ENCODE measurements at places on chromosomes 16 and 17. TPM values are rescaled to one million over a fixed set of nuclear protein-coding genes. Genes with fewer than 3 reads are reported as not detected.

- peaks cover 7% of the 10 kb centered on the region for H3K4me1 ChIP-seq
- no peak for DNase-seq
- no peaks in the 10 kb centered on the region for H3K36me3 ChIP-seq
- H3K27ac ChIP-seq: peak overlapping the region; percentile 100
- peak overlapping the region; percentile 97 for H3K4me3 ChIP-seq
Measured at GRCh38 chr17:58005031-58005727, 1.9 kb downstream of the SRSF1 start.

- H3K27ac ChIP-seq: peak overlapping the region; percentile 99
- peak overlapping the region; percentile 56 for H3K4me3 ChIP-seq
- no peaks in the 10 kb centered on the region for H3K4me1 ChIP-seq
- no peaks in the 10 kb centered on the region for H3K27me3 ChIP-seq
Measured at GRCh38 chr16:30895627-30896260, 670 bp upstream of the CTF1 start.

GRCh38 chr16:84610376-84610775 is 7.5 kb downstream of the COTL1 start:
- DNase-seq: no peak
- H3K4me3 ChIP-seq: no peak overlapping the region
- H3K27me3 ChIP-seq: no peaks in the 10 kb centered on the region
- H3K36me3 ChIP-seq: no peaks in the 10 kb centered on the region
- H3K4me1 ChIP-seq: no peaks in the 10 kb centered on the region

SLC13A2 gene
- 0.66 TPM for total RNA-seq

TSNAXIP1 gene
- 1.1 TPM for total RNA-seq

SCIMP gene
- 1.3 TPM for total RNA-seq

- no peak overlapping the region for H3K27ac ChIP-seq
- H3K36me3 ChIP-seq: no peaks in the 10 kb centered on the region
- DNase-seq: no peak
- peaks cover 13% of the 10 kb centered on the region for H3K27me3 ChIP-seq
- no peak overlapping the region for H3K4me3 ChIP-seq
Measured at GRCh38 chr17:38602956-38603785, 2.6 kb downstream of the SRCIN1 start.

DNA sequence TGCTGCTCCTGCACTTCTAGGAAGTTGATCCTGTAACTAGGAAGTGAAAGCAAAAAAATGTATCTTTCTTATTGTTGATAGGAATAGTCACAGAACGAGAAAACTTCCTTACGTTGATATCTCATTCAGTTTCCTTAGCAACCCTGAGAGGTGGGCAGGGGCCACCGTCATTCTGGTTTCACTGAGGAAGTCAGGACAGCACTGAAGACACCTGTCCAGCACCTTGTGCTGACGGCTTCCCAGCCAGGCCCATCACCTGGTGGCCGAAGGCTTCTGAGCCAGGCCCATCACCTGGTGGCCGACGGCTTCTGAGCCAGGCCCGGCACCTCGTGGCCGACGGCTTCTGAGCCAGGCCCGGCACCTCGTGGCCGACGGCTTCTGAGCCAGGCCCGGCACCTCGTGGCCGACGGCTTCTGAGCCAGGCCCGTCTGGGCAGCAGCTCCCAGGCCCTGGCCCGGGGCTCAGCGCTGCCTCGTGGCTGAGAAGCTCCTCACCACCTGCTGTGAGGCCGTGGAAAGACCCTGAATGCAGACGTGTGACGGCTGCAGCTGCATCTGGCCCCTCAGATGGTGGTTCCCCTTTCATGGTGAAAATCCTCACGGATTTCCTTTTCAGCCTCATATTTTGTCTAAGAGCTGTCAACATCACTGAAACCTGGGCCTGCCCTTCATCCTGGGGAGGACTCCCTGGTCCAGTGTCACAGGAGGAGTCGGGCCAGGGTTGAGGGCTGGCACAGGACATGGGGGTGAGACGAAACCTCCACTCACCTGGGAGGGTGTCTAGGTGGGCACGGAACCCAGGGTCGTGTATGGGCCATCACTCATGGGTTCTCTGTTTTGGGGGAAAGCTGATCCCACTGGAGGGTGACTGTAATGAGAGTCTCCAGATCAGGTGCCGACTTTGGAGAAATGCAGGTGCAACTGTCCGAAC is 33.0 kb upstream of the ZNF750 start:
- no peaks in the 10 kb centered on the region for H3K36me3 ChIP-seq
- no peak overlapping the region for H3K27ac ChIP-seq
- no peak overlapping the region for H3K4me3 ChIP-seq
- DNase-seq: no peak
- peaks cover 4% of the 10 kb centered on the region for H3K4me1 ChIP-seq

DNA sequence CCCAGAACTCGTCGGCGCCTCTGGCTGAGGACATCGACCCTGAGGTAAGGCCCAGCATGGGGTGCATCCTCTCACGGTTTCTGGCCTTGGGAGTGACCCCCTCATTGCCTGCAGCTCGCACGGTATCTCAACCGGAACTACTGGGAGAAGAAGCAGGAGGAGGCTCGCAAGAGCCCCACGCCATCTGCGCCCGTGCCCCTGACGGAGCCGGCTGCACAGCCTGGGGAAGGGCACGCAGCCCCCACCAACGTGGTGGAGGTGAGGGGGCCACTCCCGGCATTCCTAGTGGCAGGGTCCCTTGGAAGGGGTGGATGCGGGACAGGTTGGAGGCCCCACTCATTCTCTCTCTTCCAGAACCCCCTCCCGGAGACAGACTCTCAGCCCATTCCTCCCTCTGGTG is 8.4 kb upstream of the MRPL12 start:
- no peak for DNase-seq
- H3K4me3 ChIP-seq: no peak overlapping the region
- peaks cover 12% of the 10 kb centered on the region for H3K36me3 ChIP-seq
- H3K4me1 ChIP-seq: no peaks in the 10 kb centered on the region

- H3K4me3 ChIP-seq: no peak overlapping the region
- no peaks in the 10 kb centered on the region for H3K4me1 ChIP-seq
- H3K36me3 ChIP-seq: no peaks in the 10 kb centered on the region
Measured at GRCh38 chr17:39581759-39582085, 26.0 kb downstream of the NEUROD2 start.

FBXW10 gene
- not detected for total RNA-seq

DNA sequence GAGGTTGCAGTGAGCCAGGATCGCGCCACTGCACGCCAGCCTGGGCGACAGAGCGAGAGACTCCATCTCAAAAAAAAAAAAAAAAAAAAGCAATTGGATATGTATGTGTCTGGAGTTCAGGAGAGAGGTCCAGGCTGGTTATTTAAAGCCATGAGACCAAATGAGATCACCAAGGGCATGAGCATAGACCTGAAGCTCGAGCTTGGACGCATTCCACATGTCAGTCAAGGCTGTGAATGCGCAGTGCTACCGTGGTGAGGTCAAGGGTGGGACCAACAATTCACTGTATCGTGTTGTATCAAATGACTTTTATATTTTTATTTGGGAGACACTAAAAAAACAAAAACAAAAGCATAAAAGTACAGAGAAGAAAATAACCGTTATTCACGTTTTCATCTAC is 29.1 kb upstream of the SPNS2 start:
- no peak overlapping the region for H3K4me3 ChIP-seq
- no peak overlapping the region for H3K27ac ChIP-seq
- no peaks in the 10 kb centered on the region for H3K36me3 ChIP-seq
- H3K4me1 ChIP-seq: peaks cover 2% of the 10 kb centered on the region
- no peak for DNase-seq

DNA sequence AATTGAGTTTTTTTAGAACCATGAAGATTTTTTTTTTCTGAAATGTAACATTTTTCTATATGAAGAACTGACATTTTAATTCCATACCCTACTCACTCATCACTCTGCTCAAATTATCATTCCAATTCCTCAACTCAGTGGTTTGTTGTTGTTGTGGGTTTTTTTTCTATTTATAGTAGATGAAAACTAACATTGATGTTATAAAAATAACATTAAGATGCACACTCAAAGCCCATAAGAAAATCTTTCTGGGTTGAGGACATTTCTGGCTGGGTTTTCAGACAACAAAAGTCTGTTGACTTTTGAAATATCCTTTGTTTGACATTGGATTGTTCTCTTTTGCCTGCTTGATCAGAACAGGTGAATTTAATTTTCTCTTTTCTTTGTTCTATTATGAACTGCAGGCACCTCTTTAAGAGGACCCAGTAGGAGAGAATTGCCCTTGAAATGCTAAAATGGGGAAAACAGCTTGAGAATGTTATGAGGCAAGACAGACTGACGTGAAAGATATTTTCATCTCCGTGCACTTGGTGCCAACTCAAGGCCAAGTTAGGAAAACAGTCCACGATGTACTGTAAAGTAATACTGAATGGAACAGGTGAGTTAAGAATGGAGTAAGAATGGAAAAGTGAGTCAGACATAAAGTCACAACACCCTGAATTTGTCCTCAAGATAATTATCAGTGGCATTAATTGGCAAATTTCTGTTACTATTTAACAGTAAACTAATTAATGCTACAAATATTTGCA is 16.1 kb upstream of the ABCA5 start:
- H3K27ac ChIP-seq: no peak overlapping the region
- no peak for DNase-seq
- no peaks in the 10 kb centered on the region for H3K4me1 ChIP-seq
- no peaks in the 10 kb centered on the region for H3K27me3 ChIP-seq

DNA sequence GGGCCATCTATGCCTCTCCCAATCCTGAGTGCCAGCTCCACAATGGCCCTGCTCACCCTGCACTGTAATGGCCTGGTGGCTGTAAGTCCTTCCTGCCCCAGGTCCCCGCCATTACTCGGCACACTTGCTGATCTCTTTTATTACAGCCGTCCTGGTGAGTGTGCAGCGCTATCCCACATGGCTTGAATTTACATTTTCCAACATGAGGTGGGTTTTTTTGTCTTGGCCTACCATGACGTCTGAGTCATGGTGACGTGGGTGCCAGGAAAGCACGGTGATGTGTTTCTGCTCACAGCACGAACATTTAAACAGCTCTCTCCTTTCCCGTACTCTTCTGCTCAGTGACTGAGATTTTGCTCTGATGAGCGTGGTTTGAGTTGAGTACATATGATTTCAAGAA is 55.2 kb upstream of the FOXF1 start:
- H3K36me3 ChIP-seq: no peaks in the 10 kb centered on the region
- no peaks in the 10 kb centered on the region for H3K4me1 ChIP-seq

PALB2 gene
- 18.6 TPM for total RNA-seq

- no peak for DNase-seq
- H3K36me3 ChIP-seq: no peaks in the 10 kb centered on the region
- no peak overlapping the region for H3K4me3 ChIP-seq
- H3K27me3 ChIP-seq: no peaks in the 10 kb centered on the region
Measured at GRCh38 chr17:44086364-44087311, 16.1 kb downstream of the G6PC3 start.

DNA sequence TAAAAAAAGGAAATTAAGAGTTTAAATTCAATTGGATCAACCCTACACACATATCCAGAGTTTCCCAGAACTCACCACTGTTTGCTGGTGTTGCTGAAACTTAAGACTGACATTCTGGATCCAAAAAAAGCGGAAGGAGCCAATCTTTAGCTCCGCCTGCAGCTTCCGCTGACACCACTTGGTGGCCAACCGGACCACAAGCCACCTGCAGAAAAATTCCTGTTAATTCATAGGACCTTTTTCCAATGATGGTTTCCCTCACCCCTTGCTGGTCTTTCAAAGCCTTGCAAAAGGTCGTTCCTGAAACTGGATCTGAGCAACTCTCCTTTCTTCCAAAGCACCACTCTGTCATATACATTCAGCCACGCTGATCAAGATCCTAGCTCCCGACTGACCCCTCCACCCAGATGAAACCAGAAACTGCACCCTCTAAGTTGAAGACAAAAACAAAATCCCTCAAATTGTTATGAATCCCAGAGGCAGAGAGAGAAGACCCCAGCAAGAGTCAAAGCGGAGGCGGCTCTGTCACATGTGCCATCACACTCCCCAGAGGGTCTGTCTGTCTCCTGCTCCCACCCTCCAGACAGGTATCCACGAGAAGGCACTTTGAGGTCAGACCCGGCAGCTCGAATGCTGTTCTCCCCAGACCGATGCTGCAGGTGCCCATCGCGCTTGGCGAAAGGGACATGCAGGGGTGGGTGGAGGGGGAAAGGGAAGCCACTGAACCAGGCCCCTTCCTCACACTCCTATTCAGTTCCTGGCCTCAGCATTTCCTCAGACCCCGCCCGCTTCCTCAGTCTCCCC is 773 bp downstream of the BLTP2 start:
- H3K27me3 ChIP-seq: no peaks in the 10 kb centered on the region
- peaks cover 13% of the 10 kb centered on the region for H3K4me1 ChIP-seq
- H3K36me3 ChIP-seq: no peaks in the 10 kb centered on the region
- H3K4me3 ChIP-seq: peak overlapping the region; percentile 97
- no peak for DNase-seq

NHLRC4 gene
- total RNA-seq: 1.9 TPM

DNA sequence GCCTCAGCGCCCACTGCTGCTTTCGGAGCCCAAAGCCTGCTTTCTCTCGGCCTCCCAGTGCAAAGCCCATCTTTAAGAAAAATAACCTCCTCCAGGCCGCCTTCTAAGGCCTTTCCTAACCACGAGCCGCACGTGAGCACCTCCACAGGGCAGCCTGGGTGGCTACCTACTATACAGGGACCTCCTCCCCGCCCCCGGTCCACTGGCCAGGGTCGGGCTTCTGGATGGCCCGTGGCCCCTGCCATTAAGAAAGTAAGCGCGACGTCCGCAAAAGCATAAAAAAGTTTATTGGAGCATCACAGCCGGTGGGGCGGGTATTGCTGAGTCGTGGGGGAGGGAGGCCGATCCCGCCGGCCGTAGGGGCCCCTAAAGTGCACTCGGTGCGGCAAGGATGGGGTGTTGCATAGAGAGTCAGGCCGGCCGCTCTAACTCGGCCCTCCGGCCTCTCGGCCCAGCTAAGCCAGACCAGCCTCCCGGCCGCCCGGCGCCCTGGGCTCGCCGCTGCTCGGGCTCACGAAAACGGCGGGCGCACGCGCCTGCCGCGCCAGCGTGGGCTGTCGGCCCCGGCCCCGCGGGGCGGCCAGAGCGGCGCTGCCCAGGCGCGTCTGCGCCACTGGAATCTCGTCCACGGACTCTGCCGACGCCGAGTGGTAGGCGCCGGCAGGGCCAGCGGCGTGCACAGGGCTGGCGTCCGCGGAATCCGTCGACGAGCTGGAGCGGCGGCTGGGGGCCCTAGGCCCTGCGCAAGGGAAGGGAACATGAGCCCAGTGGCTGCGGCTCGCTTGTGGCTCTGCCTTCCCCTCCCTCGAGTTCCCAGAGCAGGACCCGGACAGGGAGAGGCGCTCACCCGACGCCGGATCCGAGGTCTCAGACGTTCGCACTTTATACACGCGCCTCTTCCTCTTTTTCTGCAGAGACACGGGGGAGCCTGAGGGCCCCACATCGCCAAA is 1.1 kb upstream of the TPPP3 start:
- peak overlapping the region; percentile 65 for H3K4me3 ChIP-seq
- peaks cover 25% of the 10 kb centered on the region for H3K4me1 ChIP-seq
- no peaks in the 10 kb centered on the region for H3K36me3 ChIP-seq
- H3K27me3 ChIP-seq: no peaks in the 10 kb centered on the region

DNA sequence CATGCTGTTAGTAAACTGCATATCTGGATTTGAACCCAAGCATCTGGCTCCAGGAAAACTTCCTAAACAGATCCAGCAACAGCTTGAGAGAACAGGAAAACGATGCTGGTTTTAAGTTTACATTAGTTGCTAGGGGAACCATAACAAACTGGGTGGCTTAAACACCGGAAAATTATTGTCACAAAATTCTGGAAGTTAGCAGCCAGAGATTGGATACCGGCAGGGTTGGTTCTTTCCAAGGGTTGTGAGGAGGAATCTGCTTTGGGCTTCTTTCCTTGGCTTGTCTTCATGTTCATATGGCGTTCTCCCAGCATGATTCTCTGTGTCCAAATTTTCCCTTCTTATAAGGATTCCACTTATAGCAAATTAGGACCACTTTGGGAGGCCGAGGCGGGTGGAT is 276.9 kb upstream of the TOM1L1 start:
- no peaks in the 10 kb centered on the region for H3K4me1 ChIP-seq
- H3K27ac ChIP-seq: no peak overlapping the region
- DNase-seq: no peak
- H3K27me3 ChIP-seq: no peaks in the 10 kb centered on the region
- no peaks in the 10 kb centered on the region for H3K36me3 ChIP-seq
- no peak overlapping the region for H3K4me3 ChIP-seq

Data from breast epithelium (tissue), 4 donors.